ENCODE measurements at places on chromosomes 2 and 18. TPM values are rescaled to one million over a fixed set of nuclear protein-coding genes. Genes with fewer than 3 reads are reported as not detected.

The NOSTRIN gene
- under 0.01 TPM for total RNA-seq

The NTSR2 gene
- total RNA-seq = not detected

The NLRC4 gene
- total RNA-seq = not detected

The PLA2R1 gene
- total RNA-seq = 1.8 TPM

All from placental pericyte (primary cell).